ENCODE measurements at places on chromosomes 12 and 14.
A peak's percentile ranks its signal among the peaks of the same experiment; 100 is the strongest.

- DNase-seq, result no peak
These were observed 13.2 kb upstream of the INF2 start for GRCh38 chr14:104676130-104676693.

- DNase-seq, result no peak
These were observed 384.2 kb upstream of the NOVA1 start for GRCh38 chr14:26982071-26982470.

GRCh38 chr12:47846294-47846996, 26.7 kb upstream of the HDAC7 start:
- DNase-seq, result no peak

GRCh38 chr12:117778656-117779055, 190.1 kb downstream of the KSR2 start:
- no peak for DNase-seq

DNA sequence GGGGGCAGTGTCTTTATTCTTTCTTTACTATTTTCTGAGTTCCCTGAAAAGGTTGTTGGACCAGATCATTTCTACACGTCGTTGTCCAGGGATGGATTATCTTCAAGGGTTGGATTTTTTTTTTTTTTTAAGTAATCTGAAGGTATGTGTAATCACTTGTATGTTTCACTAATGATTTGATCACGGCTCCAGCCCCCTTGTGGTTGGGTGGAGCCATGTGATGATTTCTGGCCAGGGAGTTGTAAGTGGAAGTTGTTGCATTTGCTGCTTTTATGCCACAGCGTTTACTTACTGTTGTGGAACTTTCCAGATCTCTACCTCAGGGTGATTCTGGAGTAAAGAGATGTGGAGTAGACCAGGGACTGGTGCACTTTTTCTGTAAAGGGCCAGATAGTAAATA, 390.3 kb downstream of the AACS start:
- DNase-seq, result no peak

- no peak for DNase-seq
These were observed 10.1 kb downstream of the GSG1 start for GRCh38 chr12:13093191-13093847.

GRCh38 chr14:102554821-102555819, 37.3 kb upstream of the RCOR1 start:
- DNase-seq, result peak; percentile 35

DNA sequence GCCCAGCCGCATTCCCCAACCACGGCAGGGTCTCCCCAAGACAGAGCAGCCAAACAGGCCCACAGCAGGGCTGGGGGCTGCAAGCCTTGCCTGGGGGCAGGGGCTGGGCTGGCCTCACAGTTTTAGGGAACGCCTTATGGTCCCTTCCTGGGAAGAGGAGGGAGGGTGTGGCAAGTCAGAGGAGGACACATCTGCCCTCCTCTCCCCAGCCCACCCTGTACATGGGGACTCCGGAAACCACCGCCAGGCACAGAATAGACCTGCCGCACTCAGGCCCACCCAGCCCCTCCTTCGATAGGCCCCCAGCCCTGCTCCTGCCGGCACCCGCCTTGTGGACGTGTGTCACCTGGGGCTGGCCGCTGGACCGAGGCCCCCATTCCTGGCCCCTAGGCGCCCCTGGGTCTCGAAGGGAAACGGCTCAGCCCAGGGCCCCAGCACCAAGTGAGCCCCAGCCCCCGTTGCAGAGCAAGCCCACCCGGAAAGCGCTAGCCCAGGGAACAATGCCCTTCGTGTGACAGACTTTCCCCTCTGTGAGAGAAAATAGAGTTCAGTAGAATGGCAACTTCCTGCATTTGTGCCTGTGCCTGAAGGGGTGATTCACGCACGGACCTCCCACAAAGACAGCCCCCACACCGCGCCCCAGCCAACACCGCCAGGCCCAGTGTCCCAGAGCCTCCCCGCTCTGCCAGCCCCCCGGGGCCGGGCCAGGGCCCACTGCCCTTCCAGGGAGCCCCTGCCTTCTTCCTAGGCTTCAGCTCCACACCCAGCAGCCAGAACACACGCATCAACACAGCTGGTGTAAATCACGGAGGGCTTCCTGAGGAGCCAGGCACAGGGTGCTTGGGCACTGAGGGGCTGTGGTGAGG, 12.0 kb upstream of the NUDT14 start:
- DNase-seq, result no peak

- no peak for DNase-seq
These were observed 20.6 kb upstream of the APOLD1 start for GRCh38 chr12:12764824-12765223.

DNA sequence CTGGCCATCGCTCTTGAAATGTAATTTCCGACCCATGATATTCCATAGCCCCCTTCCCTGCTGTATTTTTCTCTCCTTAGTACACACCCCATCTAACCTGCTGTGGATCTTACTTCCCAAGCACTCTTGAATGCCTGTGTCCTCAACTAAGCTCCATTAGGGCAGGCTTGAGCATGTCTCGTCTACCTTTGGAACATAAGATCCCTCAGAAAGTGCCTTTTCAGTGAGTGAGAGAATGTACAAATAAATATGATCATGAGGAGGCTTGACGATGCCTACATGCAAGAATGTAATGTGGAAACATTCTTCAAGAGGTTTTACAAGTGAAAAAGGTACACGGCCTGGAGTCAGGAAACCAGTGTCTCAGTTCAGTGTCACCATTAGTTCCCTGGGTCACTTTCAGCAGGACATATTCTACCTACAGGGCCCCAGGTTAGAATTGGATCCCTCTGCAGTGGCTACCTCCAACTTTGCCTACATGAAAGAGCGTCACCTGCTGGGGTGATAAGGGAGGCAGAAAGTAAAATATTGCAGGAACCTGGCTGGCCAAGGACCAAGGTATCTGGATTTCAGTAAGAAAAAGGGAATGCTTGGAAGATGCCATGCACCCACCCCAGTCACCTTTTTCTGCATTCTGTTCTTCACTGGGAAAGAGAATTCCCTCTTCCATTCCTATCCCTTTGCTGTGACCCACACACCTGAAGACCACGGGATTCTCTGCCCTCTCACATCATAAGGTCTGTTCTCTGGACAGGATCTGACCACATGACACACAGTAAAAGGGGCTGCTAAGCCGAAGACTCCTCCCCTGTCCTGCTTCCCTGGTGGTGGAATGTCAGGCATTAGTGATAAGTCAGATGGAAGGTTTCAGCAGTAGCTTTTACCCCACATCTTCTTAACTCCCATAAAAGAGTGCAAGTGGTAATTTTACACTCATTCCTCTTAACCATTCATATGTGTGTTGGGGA, 24.6 kb upstream of the SERPINA1 start:
- DNase-seq, result no peak

GRCh38 chr12:65208964-65209654, 39.7 kb downstream of the LEMD3 start:
- DNase-seq, result no peak

- DNase-seq, result no peak
These were observed 3.7 kb upstream of the KRT2 start for GRCh38 chr12:52655720-52656124.

DNA sequence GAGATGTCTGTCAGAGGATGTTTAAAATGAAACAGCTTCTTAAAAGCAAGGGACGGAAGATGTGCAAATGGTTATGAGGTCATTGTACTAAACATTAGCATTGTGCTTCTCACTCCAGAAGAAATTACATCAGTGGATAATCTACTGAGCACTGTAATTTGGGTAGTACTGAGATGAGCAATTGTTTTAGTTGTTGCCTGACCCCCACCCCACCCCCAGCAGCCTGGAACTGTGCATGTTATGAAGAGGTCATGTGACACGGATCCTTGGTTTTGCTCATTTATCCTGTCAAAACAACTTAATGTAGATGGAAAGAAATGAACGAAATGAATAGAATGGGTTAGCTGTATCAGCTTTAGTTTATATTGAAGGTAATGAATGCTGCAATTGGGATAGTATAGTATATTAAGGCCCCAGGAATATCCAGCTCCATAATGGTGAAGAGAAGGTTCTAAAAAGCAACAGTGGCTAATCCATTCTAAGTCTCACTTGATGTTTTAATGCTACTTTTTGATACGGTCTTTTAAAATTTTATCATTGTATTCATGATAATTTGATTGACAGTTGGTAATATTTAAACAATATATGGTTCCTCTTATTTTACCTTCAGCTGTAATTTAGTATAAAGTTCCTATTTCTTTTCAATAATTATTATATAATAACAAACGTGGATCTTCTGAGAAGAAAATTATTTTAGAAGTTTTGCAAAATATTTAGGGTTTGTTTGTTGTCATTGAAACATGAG, 58.5 kb downstream of the WNK1 start:
- no peak for DNase-seq

- no peak for DNase-seq
These were observed 102.8 kb upstream of the EGLN3 start for GRCh38 chr14:34053666-34054065.

DNA sequence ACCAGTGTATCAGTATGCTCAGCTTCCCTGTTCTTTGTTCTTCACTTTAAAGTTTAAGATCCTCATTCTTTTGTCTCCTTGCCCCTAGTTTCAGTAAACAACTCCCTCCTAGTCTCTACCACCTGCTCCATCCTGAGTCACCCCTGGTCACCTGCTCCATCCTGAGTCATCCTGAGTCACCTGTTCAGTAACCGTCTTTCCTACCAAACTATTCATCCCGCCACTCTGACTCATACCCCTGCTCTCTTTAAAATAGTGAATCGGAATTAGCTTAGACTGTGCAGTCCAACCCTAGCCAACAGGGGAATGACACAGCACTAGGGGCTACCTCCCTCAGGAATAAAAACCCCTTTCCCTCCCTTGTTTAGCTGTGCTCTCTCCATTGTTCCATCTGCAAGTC, 888.1 kb upstream of the MDGA2 start:
- no peak for DNase-seq

DNA sequence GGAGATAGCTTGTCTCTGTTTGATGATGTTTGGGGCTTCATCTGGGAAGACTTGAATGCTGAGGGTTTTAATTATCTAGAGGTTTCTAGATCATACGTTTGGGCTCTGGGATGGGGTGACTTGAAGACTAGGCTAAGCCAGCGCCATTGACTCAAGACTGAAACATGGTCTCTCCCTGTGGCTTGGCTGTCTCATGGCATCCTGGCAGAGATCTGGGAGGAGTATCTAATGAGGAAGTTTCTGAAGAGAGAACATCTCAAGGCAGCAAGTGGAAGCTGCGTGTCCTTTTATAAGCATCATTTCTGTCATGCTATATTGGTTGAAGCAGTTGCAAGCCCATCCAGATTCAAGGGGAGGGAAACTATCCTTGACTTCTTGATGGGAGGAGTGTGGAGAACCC, 104.8 kb downstream of the UNC79 start:
- no peak for DNase-seq

- DNase-seq, result no peak
These were observed 66.5 kb downstream of the C2CD5 start for GRCh38 chr12:22477894-22478287.

GRCh38 chr14:89256283-89256682, 160.8 kb downstream of the FOXN3 start:
- DNase-seq, result no peak

DNA sequence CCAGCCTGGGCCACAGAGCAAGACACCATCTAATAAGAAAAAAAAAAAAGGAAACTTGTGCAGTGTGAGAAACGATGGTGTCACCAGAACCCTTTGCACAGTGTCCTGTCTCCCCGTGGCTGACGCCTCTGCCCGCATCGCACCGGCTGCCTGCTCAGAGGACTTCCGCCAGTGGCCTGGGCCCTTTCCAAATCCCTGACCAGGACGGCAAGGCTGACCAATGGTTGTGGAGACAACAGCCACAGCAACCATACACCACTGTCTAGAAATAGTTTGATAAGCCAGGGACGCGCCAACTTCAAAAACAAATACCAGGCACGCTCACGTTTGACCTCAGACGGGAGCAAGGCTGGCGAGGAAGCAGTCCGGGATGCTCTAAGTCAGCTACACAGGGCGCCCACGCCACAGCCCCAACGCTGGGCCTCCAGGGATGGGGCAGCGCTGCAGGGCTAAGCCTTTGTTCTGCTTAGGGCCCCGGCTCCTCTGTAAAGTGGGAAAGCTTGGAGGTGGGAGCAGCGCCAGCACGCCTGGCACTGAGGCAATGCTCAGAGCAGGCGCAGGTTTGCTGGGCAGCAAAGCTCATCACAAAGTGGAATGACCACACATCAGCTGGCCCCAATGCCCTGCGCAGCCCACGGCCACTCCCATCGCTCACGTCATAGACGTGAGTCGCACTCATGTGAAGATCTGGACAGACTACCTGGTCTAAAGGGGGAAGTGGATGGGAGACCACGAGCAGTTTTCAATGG, 12.5 kb downstream of the PGAM5 start:
- DNase-seq, result no peak

- DNase-seq, result no peak
These were observed 13.8 kb downstream of the SLC41A2 start for GRCh38 chr12:104944252-104944651.

DNA sequence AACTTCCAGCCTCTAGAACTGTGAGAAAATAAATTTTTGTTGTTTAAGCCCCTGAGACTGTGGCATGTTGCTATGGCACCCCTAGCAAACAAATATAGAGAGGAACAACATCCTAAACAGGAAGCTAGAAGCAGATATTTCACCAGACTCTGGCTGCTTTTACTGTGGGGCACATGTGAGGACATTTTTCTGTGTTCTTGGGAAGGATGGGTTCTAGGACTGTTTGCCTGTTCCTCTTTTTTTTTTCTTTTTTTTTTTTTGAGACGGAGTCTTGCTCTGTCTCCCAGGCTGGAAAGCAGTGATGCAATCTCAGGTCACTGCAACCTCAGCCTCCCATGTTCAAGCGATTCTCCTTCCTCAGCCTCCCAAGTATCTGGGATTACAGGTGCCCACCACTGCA, 4.2 kb upstream of the HRK start:
- DNase-seq, result no peak

DNA sequence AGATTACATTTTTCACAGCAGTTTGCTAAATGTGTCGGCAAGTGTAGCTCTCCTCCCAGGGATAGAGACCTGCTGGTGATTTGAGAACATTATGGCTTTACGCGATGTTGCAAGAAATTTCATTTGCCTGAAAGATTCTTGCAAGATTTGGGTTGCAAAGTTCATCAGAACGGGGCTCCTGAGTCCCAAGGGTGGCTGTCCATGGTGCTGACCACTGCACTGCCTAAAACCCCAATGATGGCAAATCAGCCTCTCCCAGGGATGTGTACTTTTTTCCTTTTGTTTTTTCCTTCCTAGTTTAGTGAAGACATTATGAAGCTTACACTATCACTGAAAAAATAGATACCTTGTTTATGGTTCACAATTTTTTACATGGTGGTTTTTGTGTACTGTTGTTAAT, 85.4 kb downstream of the WSCD2 start:
- DNase-seq, result no peak

- no peak for DNase-seq
These were observed 78.7 kb downstream of the HECTD1 start for GRCh38 chr14:31128601-31129526.

DNA sequence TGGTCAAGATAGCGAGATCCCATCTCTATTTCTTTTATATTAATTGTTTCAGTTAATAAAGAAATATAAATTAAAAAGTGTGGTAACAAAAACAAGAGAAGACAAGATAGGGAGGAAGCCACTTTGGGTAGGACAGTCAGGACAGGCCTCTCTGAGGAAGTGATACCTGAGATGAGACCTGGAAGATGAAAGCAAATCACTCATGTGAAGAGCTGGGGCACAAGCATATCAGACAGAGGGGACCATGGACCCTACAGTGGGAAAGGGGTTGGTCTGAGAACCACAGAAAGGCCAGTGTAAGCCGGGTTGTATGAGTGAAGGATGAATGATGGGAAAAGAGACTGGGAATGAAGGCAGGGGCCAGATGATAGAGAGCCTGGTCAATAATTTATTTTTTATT, 1.8 kb upstream of the MED6 start:
- no peak for DNase-seq

GRCh38 chr12:74791365-74791764, 253.7 kb downstream of the ATXN7L3B start:
- no peak for DNase-seq

- peak; percentile 77 for DNase-seq
These were observed 98.3 kb downstream of the INSM2 start for GRCh38 chr14:35632271-35632670.

All from NCI-H1436 treated with DMSO at 0.1 percent for 48 hours (cell line).